ENCODE measurements at places on chromosomes 2 and 18.
A peak's percentile ranks its signal among the peaks of the same experiment; 100 is the strongest.

GRCh38 chr18:79510046-79510685, 114.4 kb downstream of the NFATC1 start:
- DNase-seq, result no peak

- DNase-seq, result no peak
Observed at GRCh38 chr2:232351686-232352510, 26.7 kb upstream of the ALPP start.

- DNase-seq, result no peak
Observed at GRCh38 chr2:66109419-66109818, 325.5 kb upstream of the MEIS1 start.

DNA sequence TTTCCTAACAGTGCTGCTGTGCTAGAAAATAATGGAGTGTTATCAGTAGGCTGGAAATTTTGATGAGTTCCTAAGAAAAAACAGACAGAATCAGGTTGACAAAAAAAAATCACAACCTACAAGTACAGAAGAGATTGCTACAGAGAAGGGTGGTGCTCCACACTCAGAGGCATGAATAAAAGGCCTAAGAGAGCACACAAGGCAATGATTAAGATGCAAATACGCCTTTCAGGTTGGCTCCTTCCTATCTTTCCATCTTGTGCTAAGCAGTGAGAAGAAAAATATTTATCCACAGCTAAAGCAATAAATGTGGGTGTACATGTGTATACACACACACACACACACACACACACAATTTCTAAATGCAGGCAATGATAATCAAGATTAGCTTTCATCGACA, 130.6 kb upstream of the UBE2E3 start:
- DNase-seq, result no peak

- DNase-seq, result no peak
Observed at GRCh38 chr18:60585670-60586069, 213.1 kb upstream of the MC4R start.

GRCh38 chr2:170660409-170660808, 54.7 kb upstream of the SP5 start:
- no peak for DNase-seq

DNA sequence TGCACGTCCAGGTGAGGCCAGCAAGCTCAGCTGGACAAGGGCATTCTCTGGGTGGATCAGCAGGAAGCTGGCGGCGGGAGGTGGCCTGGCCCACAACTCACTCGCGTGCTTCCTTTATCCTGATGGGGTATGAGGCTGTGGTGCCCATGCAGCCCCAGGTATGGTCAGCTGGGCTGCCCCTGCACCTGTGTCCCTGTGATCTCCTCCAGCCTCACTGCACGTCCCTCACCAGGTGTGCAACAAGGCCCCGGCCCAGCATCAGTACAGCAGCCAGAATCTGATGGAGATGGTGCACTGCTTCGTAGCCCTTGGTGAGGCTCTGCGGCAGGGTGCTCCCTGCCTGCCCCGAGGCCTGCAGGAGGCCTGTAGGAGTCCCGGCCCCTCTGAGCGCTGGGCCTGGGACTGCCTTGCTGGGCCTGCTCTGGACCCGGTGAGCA, 17.6 kb downstream of the MROH2A start:
- no peak for DNase-seq

DNA sequence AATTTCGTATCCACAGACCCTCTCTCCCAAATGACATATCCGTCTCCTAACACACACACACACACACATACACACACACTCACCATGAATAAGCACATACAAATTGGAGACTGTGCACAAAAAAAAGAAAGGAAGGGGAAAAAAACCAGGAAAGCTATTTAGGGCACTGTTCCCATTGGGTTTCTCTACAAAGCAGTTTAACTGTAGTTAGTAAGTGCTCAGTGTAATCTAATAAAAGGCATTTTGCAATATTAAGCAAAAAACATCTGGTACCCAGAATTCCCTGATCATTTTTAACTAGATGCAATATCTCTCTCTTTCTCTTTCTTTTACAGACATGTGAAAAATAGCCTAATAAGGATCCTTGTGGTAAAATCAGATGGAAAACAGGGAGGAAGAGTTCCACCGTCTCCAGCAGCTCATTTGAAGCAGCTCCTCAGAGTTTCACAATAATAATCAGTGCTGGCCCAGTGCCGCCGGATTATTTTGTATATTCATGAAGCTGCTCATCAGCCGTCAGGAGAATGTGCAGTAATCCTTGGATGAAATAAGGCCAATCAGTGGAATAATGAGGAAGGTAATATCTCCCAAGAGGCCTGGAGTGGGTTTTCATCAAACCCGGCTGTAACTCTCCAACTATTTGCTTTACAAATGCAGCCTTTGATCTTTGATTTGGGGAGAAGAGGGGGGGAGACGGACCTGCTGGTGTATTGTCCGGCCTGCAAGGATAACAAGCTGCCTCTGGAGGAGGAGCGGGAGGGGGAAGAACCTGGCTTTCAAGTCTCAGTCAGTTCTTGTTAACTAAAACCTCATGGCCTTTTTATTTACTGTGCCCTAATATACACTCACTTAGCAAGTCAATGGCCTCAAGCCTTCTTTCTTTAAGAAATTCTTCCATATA, 227.6 kb upstream of the SMIM21 start:
- DNase-seq, result no peak

DNA sequence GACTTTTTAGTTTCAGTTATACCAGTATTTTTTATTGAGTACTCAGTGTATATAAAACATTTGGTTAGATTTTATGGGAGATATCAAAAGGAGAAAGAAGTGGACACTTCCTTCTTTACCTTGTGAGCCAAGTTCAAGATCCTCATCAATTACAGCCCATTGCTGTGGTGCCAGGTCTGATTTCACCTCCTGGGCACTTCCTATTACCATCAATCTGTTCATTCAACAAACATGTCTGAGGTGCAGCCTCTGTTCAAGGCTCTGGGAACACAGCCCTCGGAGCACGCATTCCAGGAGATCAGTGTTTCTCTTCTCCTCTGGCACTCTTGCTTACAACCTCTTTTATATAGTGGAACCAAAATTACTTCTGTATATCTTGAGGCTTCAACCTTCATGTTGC, 171.4 kb upstream of the ALPP start:
- no peak for DNase-seq

GRCh38 chr18:6982398-6982797, 135.2 kb downstream of the LAMA1 start:
- no peak for DNase-seq

DNA sequence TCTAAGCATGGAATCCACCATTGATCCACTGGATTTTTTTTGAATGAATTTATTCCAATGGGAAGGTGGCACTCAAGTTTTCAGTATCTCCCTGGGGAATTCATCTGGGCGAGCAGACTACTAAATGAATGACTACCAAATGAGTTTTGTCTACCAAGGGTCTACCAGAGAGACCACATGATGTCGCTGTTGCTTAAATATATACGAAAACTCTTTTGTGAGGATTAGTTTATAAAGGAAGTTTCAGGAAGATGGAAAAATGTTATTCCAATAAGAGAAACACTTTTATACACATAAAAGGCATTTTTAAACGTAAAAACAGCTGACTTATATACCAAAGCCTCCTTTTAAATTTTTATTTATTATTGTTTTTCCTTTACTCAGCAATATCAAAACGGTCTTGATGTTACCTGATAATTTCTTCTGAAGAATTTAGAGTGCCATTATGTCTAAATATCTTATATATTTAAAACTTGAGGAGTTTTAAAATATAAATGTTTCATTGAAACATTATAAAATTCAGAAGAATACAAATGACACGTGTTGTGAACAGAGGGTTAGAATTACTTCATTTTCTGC, 139.7 kb downstream of the HRH4 start:
- peak; percentile 62 for DNase-seq

- DNase-seq, result no peak
Observed at GRCh38 chr18:12819322-12819721, 64.7 kb downstream of the PTPN2 start.

- DNase-seq, result no peak
Observed at GRCh38 chr2:158670292-158670691, 124.8 kb upstream of the DAPL1 start.

- no peak for DNase-seq
Observed at GRCh38 chr2:224023188-224023587, 15.9 kb downstream of the SERPINE2 start.

DNA sequence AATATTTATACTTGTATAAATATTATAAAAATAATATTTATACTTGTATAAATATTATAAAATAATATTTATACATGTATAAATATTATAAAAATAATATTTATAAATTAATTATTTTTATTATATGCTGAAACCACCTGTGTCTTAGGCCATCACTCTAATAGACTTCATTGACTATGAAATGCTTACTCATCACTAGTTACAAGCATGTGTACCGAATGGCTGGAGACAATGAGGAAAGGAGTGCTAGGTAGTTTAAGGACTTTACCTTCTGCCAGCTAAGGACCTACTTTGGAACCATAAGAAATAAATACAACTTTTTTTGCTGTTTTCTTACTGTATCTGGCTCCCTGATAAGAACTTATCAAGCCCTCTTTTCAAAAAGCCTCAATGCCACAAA, 228.8 kb downstream of the LRRTM1 start:
- no peak for DNase-seq

GRCh38 chr2:10355471-10356438, 53.1 kb downstream of the HPCAL1 start:
- no peak for DNase-seq

GRCh38 chr2:104502901-104503300, 351.0 kb upstream of the POU3F3 start:
- no peak for DNase-seq

- no peak for DNase-seq
Observed at GRCh38 chr2:146433116-146433875, 1411.5 kb upstream of the ACVR2A start.

DNA sequence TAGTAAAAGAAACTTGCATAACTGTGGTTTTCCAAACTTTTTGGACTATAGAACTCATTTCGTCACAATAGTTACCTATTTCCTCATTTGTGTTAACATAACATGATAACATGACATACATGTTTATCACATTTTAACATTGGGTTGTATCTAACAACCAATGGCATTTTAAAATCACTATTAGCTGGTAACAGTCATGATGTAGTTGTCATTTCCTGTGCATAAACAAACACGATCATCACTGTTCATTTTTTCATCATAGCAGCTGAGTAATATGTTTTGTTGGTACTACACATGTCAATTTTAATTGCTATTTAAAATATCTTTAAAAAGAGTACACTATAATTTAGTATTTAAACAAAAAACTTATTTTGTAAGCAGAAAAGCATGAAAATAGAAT, 402.4 kb downstream of the SATB2 start:
- DNase-seq, result no peak

GRCh38 chr18:31586616-31587015, 5.1 kb upstream of the TTR start:
- no peak for DNase-seq

- DNase-seq, result no peak
Observed at GRCh38 chr2:104582471-104582870, 271.4 kb upstream of the POU3F3 start.

GRCh38 chr2:201959626-201960025, 74.0 kb upstream of the FZD7 start:
- DNase-seq, result no peak

GRCh38 chr18:60417946-60418345, 45.4 kb upstream of the MC4R start:
- no peak for DNase-seq

- no peak for DNase-seq
Observed at GRCh38 chr2:149768320-149768799, 180.8 kb upstream of the MMADHC start.

GRCh38 chr2:43324259-43325106, 98.1 kb upstream of the ZFP36L2 start:
- no peak for DNase-seq

DNA sequence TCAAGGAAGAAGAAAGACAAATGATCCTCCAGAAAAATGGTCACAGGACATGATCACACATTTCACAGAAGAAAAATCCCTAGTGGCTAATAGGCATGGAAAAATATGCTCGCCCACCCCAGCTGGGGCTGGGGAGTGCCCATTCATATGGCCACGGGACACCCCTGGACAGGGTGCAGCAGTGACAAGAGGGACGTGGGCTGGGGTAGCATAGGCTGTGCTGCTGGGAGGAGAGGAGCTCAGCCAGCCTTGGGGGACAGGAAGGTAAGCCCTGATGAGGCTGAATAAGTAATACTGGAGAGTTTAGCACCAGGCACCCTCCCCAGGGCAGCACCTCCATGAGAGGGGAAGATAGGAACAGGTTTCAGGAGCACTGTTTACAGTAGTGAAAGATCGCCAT, 254.9 kb upstream of the HS6ST1 start:
- DNase-seq, result no peak

GRCh38 chr2:45988879-45989278, 308.3 kb upstream of the EPAS1 start:
- DNase-seq, result no peak

GRCh38 chr2:10271946-10272345, 30.8 kb upstream of the HPCAL1 start:
- no peak for DNase-seq

GRCh38 chr2:151038516-151038915, 223.1 kb downstream of the RBM43 start:
- no peak for DNase-seq

GRCh38 chr2:27211241-27211942, 449 bp upstream of the ATRAID start:
- peak; percentile 31 for DNase-seq

GRCh38 chr2:17733599-17733998, 20.0 kb downstream of the SMC6 start:
- no peak for DNase-seq

DNA sequence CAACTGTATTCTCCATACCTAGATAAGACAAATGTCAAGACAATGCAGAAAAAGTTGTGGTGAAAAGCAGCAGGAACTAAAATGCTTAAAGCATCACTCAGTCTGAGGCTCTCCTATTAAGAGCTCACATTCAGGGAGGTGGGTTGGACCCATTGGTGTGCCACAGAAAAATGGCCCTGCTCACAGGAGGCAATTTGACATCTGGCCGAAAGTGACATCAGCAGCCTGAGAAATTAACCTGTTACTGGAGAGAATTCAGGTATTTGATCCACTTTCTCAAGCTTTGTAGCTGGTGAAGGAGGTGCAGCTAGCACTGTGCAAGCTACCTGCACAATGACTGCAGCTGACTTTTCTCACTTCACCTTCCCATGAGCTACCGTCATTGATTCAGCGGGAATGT, 86.0 kb downstream of the TMEM247 start:
- DNase-seq, result no peak

- no peak for DNase-seq
Observed at GRCh38 chr18:6352275-6352674, 62.4 kb downstream of the L3MBTL4 start.

- no peak for DNase-seq
Observed at GRCh38 chr2:21650569-21650968, 526.8 kb downstream of the TDRD15 start.

DNA sequence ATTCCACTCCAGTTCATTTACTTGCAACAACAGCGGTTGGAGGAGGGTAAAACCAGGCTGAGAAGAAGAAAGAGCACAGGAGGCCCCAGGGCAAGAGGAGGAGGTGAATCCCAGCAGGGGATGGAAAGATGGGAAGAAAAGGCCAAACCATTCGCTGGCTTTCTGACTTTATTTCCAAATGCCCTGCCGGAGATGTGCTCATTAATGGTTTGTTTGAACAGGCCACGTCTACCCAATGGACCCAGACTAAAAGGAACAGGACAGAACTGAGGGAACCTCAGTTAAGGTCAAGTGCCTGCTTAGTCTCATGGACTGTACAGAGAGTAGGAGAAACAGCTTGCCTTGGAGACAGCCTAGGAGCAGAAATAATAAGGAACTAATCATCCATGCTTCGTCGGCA, 121.6 kb upstream of the NDUFV2 start:
- DNase-seq, result no peak

GRCh38 chr2:109305490-109306167, 176.6 kb downstream of the SH3RF3 start:
- no peak for DNase-seq
